Transverse colon (tissue), 4 donors: ENCODE measurements at places on chromosomes 2 and 18. TPM values are rescaled to one million over a fixed set of nuclear protein-coding genes. Genes with fewer than 3 reads are reported as not detected.

DNA sequence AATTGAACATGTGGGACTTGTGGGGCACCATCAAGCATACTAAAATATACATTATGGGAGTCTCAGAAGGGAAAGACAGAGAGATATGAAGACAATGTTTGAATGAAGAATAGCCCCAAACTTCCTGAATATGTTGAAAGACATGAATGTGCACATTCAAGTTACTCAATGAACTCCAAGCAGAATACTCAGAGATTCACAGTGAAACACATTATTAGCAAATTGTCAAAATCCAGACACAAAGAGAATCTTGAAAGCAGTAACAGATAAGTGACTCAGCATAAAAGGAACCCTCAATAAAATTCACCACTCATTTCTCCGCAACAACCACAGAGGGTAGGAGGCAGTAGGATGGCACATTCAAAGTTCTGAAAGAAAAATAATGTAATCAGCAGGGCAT, 8.8 kb downstream of the C2orf92 start:
- H3K36me3 ChIP-seq = no peaks in the 10 kb centered on the region
- H3K27ac ChIP-seq = no peak overlapping the region
- no peak overlapping the region for H3K4me3 ChIP-seq

DNA sequence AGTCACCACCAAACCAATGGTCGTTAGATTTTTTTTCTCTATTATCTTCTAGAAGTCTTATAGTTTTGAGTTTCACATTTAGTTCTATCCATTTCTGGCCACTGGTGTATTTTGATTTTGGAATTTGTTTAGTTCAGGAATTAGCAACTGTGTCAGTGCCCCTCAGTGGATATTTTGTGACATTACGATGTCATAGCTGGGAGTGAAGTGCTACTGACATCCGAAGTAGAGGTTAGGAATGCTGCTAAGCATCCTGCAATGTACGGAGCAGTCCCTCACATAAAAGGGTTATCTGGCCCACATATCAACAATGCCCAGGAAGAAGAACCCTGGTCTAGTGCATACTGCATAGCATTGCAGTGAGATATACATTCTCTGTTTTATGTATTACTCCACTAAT, 157.4 kb upstream of the RGPD4 start:
- no peaks in the 10 kb centered on the region for H3K4me1 ChIP-seq
- no peak overlapping the region for H3K4me3 ChIP-seq
- H3K27me3 ChIP-seq = no peaks in the 10 kb centered on the region
- no peak for DNase-seq
- H3K36me3 ChIP-seq = no peaks in the 10 kb centered on the region
- no peak overlapping the region for H3K27ac ChIP-seq

- H3K4me1 ChIP-seq = peaks cover 42% of the 10 kb centered on the region
- peak overlapping the region; percentile 25 for H3K27ac ChIP-seq
- H3K4me3 ChIP-seq = no peak overlapping the region
- no peaks in the 10 kb centered on the region for H3K36me3 ChIP-seq
These were observed 68.2 kb downstream of the ASAP2 start for GRCh38 chr2:9274701-9275343.

- H3K4me1 ChIP-seq = no peaks in the 10 kb centered on the region
- no peaks in the 10 kb centered on the region for H3K27me3 ChIP-seq
- DNase-seq = no peak
- H3K36me3 ChIP-seq = no peaks in the 10 kb centered on the region
- H3K4me3 ChIP-seq = peak overlapping the region; percentile 23
- H3K27ac ChIP-seq = peak overlapping the region; percentile 75
These were observed 110.0 kb downstream of the TCF4 start for GRCh38 chr18:55477860-55478581.

GRCh38 chr2:119728421-119728820, 31.3 kb upstream of the PTPN4 start:
- H3K4me3 ChIP-seq = no peak overlapping the region
- no peak for DNase-seq
- no peaks in the 10 kb centered on the region for H3K4me1 ChIP-seq
- H3K36me3 ChIP-seq = no peaks in the 10 kb centered on the region
- no peak overlapping the region for H3K27ac ChIP-seq
- no peaks in the 10 kb centered on the region for H3K27me3 ChIP-seq

DNA sequence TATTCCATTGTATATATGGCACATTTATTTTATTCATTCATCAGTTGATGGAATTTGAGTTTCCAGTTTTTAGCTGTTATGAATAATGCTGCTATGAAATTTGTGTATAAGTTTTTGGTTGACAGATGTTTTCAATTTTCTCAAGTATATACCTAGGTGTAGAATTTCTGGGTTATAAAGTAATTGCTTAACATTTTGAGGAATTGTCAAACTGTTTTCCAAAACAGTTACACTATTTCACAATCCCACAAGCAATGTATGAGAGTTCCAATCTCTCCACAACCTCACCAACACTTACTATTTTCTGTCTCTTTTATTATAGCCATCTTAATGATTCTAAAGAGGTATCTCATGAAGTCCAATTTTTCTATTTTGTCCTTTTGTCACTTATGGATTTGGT, 12.5 kb upstream of the WDSUB1 start:
- no peak for DNase-seq
- H3K4me1 ChIP-seq = no peaks in the 10 kb centered on the region
- no peaks in the 10 kb centered on the region for H3K36me3 ChIP-seq
- no peak overlapping the region for H3K27ac ChIP-seq
- no peak overlapping the region for H3K4me3 ChIP-seq
- no peaks in the 10 kb centered on the region for H3K27me3 ChIP-seq

- no peak overlapping the region for H3K27ac ChIP-seq
- H3K4me3 ChIP-seq = no peak overlapping the region
- H3K27me3 ChIP-seq = no peaks in the 10 kb centered on the region
- no peaks in the 10 kb centered on the region for H3K4me1 ChIP-seq
- DNase-seq = no peak
These were observed 24.6 kb downstream of the FECH start for GRCh38 chr18:57561728-57562423.

GRCh38 chr2:151060287-151060686, 201.4 kb downstream of the RBM43 start:
- H3K36me3 ChIP-seq = no peaks in the 10 kb centered on the region
- H3K4me1 ChIP-seq = no peaks in the 10 kb centered on the region
- no peaks in the 10 kb centered on the region for H3K27me3 ChIP-seq
- H3K27ac ChIP-seq = no peak overlapping the region
- H3K4me3 ChIP-seq = no peak overlapping the region

DNA sequence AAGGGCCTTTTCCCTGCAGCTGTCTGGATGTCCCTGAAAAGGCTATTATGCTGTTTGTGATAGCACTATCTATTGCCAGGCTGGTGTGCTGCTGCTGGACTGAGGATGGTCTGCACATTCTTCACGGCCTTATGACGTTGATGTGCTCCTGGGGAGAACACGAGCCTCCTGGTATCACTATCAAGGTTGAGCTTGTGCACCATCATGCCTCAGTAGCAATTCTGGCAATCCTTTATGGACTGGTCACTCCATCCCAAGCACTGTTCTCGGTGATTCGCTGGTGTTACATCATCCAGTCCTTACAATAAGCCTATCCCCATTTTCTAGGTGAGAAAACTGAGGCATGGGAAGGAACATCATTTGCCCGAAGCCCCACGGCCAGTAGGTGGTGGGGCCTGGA, 18.2 kb upstream of the CCBE1 start:
- no peak overlapping the region for H3K4me3 ChIP-seq
- no peaks in the 10 kb centered on the region for H3K27me3 ChIP-seq
- no peaks in the 10 kb centered on the region for H3K4me1 ChIP-seq
- no peak for DNase-seq

GRCh38 chr18:39574897-39575296, 2009.3 kb upstream of the CELF4 start:
- no peak overlapping the region for H3K4me3 ChIP-seq
- no peaks in the 10 kb centered on the region for H3K36me3 ChIP-seq
- H3K27ac ChIP-seq = no peak overlapping the region
- DNase-seq = no peak
- no peaks in the 10 kb centered on the region for H3K4me1 ChIP-seq

GRCh38 chr2:47617523-47618271, 165.2 kb upstream of the MSH6 start:
- no peaks in the 10 kb centered on the region for H3K4me1 ChIP-seq
- H3K27me3 ChIP-seq = no peaks in the 10 kb centered on the region
- no peak overlapping the region for H3K4me3 ChIP-seq
- no peaks in the 10 kb centered on the region for H3K36me3 ChIP-seq

DNA sequence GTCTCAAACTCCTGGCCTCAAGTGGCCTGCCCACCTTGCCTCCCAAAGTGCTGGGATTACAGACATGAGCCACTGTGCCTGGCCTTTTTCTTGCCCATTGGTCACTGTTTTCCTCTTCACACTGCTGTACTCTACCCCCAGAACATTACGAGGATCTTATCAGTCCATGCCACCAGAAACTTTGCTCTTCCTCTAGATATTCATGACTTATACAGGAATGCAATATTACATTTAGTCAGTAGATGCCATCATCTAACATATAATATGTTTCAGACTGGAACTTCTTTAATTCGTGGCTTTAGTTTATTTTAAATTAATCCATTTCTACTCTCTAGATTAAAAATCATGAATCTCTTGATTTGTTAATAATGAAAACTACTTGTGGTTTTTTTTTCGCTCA, 135.5 kb downstream of the COMMD1 start:
- no peak overlapping the region for H3K4me3 ChIP-seq
- H3K36me3 ChIP-seq = no peaks in the 10 kb centered on the region
- H3K27me3 ChIP-seq = no peaks in the 10 kb centered on the region
- H3K27ac ChIP-seq = no peak overlapping the region

- H3K27ac ChIP-seq = no peak overlapping the region
- peaks cover 22% of the 10 kb centered on the region for H3K36me3 ChIP-seq
- H3K4me3 ChIP-seq = no peak overlapping the region
- DNase-seq = no peak
- H3K4me1 ChIP-seq = no peaks in the 10 kb centered on the region
These were observed 85.3 kb upstream of the TWSG1 start for GRCh38 chr18:9249254-9249653.

The GALNT5 gene
- total RNA-seq = 34.0 TPM

The ANKRD29 gene
- total RNA-seq = 0.75 TPM

The SLC38A11 gene
- 12.0 TPM for total RNA-seq

The IL1R1 gene
- total RNA-seq = 20.2 TPM

The REG1A gene
- total RNA-seq = not detected

The IGFBP2 gene
- 10.5 TPM for total RNA-seq

The SPDYA gene
- 1.8 TPM for total RNA-seq

The ANKRD30B gene
- total RNA-seq = not detected
